T-helper 9 cell (primary cell): ENCODE measurements at places on chromosomes 4 and X.

DNA sequence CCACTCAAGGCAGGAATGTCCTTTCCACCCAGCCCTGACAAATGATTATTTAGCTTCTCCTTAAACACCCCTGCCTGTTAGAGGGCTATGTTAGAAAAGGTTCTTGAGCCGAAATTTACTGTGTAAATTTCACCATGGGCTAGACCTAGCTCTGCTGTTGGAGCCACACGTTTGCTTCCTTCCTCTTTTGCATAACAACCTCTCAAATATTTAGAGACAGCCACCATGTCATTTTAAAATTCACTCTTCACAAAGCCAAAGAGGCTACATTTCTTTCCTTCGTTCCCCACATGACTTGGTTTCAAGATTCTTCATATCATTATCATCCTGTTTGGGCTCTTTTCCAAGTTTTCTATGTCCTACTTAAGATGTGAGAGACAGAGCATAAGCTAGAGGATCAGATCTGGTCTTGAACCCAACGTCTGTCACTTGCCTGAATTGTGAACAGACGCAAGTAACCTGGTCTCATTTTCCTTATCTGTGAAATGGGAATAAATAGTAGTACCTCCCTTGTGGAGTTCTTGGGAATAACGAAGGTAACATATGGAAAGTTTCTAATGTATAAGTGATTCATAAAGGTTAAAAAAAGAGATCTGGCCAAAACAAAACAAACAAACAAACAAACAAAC lies 6.7 kb downstream of the DOCK11 start:
- no peak for DNase-seq

- DNase-seq = no peak
These were observed 4.9 kb upstream of the WDFY3 start for GRCh38 chr4:84971319-84971932.

DNA sequence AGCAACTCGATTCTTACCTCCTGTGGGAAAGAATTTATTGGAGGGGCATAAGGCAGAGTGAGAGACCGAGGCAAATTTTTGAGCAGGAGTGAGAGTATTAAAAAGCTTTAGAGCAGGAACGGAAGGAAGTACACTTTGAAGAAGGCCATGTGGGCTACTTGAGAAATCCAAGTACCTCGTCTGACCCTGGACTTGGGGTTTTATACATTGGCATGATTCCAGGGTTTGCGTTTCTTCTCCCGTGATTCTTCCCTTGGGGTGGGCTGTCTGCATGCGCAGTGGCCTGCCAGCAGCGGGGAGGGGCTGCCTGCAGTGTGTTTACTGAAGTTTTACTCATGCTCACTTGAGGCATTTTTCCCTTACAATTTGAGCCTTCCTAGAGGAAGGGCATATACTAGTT lies 3.4 kb downstream of the GALNT7 start:
- DNase-seq = no peak

DNA sequence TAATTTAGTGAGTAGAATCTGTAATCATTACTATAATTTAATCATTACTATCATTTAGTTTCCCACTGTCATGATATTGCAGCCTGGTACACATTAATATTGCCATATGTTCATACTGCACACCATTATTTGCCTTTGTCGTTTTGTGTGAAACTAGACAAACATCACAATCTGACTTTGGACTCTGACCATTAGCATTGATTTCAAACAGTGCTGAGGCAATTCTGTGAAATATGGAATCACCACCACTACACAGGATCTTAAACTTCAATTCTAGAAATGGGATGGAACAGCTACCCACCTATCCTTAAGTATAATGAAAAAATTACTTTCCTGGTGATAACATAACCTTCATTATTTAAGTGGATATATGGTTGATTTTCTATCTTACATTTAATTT lies 98.3 kb downstream of the SORBS2 start:
- DNase-seq = no peak

DNA sequence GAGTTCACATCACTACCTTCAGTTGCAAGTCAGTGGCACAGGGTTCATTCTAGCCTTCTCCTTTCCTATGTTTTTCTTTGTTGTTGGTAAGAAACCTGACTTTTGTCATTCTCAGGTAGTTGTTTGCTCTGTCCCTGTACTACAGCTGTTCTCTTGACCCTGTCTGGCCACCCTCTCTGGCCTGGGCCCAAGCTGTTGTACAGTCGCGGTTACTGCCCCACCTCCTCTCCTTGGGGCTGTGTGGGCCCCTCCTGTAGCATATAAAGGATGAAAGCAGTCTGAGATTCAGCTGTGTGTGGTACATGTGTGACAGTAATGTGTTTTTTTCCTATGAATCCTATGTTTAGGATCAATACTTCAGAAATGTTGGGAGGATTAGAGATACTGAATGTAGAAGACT lies 12.5 kb downstream of the MOB1B start:
- DNase-seq = no peak

- DNase-seq = no peak
These were observed 51.1 kb upstream of the SLC10A4 start for GRCh38 chr4:48432017-48432416.

DNA sequence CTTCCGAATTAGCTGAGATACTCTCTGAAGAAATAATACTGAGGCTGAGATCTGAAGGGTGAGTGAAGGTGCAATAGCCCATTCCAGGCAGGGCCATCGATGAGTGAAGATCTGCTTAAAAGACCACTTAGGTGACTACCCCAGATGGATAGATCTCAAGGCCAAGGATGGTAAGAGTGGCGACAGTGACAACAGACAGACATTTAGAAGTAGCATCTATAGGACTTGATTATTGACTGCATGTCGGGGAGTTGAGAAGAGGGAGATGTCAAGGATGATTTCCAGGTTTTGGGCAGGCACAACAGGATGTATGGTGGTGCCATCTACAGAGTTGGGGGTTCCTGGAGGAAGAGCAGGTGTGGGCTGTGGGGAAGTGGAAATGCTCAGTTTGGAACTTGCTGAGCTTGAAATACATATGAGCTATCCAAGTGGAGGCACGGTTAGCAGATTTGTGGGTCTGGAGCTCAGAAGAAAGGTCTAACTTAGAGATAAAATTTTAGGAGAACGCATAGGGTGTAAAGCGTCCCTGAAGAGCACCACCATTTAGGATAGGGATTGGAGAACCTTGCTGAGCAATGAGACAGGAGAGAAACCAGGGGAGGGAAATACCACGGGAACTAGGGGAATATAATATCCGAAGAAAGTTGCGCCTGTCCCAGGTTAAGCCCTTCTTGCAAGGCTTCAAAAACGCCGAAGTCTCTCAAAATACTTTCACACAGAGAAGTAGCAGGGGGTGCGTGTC lies 688 bp downstream of the UFSP2 start:
- DNase-seq = no peak

DNA sequence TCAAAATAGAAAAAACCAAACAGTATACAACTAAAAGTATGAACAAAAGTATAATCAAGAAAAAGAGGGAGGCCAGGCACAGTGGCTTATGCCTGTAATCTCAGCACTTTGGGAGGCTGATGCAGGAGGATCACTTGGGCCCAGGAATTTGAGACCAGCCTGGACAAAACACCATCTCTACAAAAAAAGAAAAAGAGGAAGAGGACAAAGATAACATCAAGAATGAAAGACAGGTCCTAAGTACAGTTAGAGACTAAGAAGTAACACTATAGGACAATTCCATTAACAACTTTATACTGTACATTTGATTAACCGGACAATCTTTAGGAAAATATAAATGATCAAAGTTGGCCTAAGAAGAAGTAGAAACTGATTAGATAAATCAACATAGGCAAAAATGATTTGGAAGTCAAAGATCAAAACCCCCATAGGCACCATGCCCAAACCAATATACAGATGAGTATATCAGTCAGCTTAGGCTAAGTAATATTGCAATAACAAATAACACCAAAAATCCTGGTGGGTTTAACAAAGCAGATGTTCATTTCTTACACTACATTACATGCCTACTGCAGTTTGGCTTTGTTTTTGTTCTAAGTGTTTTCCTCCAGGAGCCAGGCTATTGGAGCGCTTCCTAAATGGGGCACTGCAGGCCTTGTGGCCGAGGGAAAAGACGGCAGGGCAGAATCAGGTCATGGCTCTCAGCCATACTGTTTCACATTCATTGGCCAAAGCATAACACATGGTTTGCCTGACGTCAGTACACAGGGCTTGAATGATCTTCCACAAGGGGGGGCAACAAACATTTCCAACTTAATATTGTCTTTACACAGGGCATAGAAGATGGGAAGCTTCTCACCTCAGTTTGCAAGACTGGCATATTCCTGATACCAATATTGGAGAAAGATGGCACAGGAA lies 42.2 kb upstream of the HGFAC start:
- no peak for DNase-seq

GRCh38 chr4:39235021-39235420 lies 52.7 kb downstream of the WDR19 start:
- no peak for DNase-seq

GRCh38 chr4:180057299-180057721 lies 2185.9 kb upstream of the TENM3 start:
- no peak for DNase-seq

- DNase-seq = no peak
These were observed 8.0 kb upstream of the SUPT20HL2 start for GRCh38 chrX:24321741-24322395.

- no peak for DNase-seq
These were observed 235.2 kb upstream of the HDX start for GRCh38 chrX:84737471-84737871.

DNA sequence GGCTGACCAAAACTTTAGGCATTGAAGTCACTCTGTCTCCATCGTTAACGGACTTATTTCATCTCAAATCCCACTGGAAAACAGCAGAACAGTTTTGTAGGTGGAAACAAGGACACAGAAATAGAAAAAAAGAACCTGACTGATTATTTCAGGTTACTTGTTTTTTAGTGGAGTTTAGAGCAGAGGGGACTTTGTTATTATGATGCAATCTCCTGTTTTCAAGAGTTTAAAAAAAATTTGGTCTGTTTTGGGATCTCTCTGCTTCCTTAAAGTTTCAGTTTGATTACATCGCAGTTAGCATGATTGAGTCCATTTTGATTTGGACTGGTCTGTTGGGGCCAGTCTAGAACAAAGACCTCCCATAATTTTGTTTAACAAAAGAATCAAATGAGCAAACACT lies 13.6 kb downstream of the PROM1 start:
- no peak for DNase-seq

DNA sequence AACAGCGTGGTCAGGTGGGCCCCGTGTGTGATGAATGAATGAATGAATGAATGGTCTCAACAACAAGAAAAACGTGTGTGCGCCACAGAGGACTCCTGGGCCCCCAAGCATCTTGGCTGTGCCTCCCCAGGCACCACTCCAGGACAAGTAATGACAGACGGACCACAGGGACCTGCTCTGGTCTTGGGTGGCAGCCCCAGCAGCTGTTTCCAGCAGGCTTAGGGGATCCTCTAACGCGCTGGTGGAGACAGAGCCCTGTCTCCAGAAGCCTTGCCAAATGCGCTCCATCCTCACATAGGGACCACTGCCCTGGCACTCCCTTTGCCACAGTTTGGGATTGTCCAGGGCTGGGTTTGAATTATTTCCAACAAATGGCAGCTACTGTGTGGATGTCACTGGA lies 39.1 kb downstream of the PSAPL1 start:
- no peak for DNase-seq

- no peak for DNase-seq
These were observed 27.6 kb downstream of the QRFPR start for GRCh38 chr4:121353213-121353612.

- DNase-seq = no peak
These were observed 131.8 kb upstream of the ENPEP start for GRCh38 chr4:110344165-110344564.

- no peak for DNase-seq
These were observed 17.1 kb downstream of the NAT8L start for GRCh38 chr4:2075987-2076907.

DNA sequence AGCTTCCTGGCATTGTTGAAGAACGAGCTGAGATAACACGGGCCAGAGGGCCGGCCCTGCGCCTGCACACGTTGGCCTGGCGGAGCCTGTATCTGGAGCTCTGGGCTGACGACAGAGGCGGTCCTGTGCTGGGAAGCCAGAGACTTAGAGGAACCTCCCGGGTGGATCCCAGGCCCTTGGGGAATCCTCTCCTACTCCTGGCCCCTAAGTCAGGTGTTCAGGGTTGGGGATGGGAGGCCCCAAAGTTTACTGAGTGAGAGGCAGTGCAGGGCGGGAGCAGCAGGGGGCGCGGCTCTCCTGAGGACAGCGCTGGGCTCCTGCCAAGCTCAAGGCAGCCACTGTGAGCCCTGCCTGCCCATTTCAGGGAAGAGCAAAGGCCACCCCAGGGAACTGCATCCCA lies 2.5 kb upstream of the HTRA3 start:
- DNase-seq = no peak

DNA sequence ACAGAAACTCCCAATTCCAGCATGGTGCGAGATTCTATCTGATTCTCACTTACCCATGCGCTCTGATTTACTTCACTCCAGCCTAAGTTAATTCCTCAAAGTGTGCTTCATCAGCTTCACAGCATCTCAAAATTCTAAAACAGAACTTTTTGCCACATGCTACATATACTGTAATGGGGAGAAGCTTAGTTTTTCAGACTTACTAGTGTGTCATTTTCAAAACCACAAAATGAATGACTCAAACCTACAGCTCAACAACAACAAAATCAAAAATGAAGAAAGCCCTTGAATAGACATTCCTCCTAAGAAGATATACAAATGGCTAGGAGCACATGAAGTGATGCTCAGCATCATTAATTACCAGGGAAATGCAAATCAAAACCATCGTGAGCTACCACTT lies 14.9 kb downstream of the IRF2 start:
- DNase-seq = no peak

GRCh38 chr4:114857831-114858230 lies 255.6 kb downstream of the NDST4 start:
- no peak for DNase-seq

DNA sequence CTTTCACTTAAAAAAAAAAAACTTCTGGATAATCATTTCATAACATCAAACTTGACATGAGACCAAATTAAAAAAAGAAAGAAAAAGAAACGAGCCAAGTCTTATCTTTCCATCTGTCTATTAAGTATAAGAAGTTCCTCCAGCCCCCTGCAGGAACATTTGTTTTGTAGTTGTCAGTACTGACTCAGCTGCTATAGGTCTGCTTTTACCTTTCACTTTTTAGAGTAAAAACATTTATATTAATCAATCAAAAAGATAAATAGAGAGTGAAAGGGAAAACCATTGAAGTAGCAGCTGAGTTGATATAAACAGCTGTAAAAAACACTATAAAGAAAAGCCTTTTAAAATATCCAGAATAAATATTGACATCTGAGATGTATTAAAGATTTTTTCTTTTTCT lies 46.1 kb downstream of the CCDC158 start:
- DNase-seq = no peak

DNA sequence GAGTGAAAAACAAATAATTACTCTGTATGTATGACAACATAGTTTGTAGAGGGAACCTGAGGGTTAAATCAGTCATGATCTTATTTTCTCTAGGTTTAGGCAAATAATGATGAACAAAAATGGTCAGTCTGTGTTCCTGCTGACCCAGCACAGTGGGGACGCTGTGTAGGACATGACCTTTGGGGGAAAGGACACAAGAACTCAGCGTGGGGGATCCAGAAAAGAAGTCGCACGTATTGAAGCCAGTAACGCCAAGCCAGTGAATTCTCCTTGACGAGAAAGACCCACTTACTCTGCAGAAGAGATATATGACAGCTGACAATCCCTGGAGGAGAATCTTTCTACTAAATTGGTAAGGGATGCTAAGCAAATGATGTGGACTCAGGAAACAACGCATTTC lies 36.6 kb downstream of the HELT start:
- DNase-seq = no peak

GRCh38 chr4:99135541-99136162 lies 8.4 kb downstream of the ADH4 start:
- no peak for DNase-seq

- no peak for DNase-seq
These were observed 5.9 kb downstream of the THAP9 start for GRCh38 chr4:82906469-82906868.
